NCI-H187 (cell line): ENCODE measurements at places on chromosomes 7 and 10.

DNA sequence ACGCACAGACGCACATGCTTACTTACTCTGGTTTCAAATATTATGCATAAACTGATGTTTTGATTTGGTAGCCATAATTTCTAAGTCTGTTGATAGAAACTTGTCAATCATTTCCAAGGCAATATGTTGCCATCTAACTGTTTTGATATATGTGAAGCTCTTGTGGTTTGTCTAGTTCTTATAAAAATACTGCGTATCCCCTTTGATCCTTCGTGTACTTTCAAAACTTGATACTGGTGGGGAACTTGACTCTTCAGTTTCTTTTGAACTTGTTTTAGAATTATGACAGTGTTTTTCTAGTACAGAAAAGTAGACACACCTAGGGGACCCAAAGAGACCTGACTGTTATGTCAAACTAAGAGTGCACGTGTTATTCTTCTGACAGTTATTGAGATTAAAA is 708.0 kb downstream of the LRMDA start:
- no peak for DNase-seq

GRCh38 chr7:103856929-103857328 is 132.5 kb downstream of the RELN start:
- no peak for DNase-seq

DNA sequence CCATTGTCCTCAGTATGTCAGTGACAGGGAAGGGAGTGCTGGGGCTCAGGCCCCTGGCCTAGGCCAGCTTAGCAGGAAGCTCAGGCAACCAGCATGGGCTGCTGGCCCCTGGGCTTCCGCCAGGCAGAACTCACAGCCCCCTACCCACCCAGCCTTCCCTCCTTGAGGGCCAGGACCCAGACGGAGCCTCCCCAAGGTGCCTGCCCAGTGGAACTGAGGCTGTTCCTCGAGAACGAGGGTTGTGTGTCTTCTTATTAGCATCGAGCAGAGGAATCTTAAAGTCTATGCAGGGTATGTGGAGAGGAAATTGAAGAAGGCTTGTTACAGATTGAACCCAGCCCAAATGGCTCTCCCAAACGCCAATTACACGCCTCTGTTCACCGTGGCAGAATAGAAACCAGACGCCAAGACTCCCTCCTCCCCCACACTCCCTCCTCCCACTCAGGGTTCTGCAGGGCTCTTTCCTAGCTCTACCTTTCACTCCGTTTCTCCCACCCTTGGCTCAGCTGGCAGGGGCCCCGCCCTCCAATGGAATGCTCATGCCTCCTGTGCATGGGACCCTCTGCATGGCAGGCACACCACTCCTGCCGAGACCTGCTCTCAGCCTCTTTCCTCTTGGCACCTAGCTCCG is 134.4 kb downstream of the ZMIZ1 start:
- no peak for DNase-seq

GRCh38 chr10:14859775-14860174 is 18.9 kb upstream of the SUV39H2 start:
- no peak for DNase-seq

GRCh38 chr7:101370836-101371235 is 8.2 kb downstream of the COL26A1 start:
- DNase-seq, result no peak
